ENCODE measurements at places on chromosomes 2 and 18. TPM values are rescaled to one million over a fixed set of nuclear protein-coding genes. Genes with fewer than 3 reads are reported as not detected.

Gene CYP1B1
- 1.3 TPM for polyA plus RNA-seq

DNA sequence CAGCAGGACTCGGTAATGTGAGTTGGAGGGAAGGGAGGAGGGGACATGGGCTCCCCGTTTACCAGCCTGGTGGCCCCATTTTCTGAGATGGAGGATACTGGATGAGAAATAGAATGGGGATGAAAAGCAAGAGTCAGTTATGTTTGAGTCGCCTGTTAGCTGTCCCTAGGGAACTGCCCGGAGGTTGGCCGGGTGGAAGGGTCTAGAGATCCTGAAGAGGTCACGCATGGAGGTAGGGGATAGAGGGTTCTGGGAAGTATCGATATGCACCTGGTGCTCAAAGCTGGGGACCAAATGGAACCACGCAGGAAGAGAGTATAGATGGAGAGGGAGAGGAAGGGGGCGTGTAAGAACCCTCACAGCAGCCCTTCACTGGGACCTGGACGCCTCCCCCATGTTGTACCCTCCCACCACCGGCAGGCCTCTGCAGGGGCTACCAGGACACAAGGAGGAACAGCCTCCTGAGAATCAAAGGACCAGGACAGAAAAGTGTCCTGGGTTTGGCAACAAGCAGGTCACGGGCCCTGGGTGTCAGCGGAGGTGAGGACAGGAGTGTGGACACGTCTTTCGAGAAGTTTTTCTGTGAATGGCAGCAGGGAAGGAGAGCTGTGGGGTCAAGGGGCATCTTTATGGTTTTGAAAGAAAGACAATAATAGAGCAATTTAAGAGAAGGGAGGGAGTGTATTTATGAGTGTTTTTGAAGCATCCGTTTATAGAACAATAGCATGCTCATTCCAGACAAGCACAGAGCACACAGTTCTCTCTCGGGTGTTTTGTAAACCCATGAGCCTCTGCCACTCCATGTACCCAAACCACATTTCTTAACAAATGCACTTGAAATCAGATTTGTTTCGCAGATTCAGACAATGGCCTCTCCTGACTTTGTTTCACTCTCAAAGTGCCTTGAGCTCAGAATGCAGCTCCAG is 132.2 kb downstream of the SMAD7 start:
- DNase-seq = no peak

- no peak for DNase-seq
These were observed 240.9 kb downstream of the PRKCE start for GRCh38 chr2:45892425-45892745.

GRCh38 chr18:261398-262073 is 6.3 kb downstream of the THOC1 start:
- no peak for DNase-seq

- DNase-seq = no peak
These were observed 164.4 kb downstream of the BABAM2 start for GRCh38 chr2:28054916-28055315.

GRCh38 chr2:129585760-129586159 is 393.7 kb upstream of the RAB6C start:
- no peak for DNase-seq

GRCh38 chr2:156145469-156145868 is 187.1 kb downstream of the NR4A2 start:
- DNase-seq = no peak

GRCh38 chr2:201127570-201127969 is 11.6 kb downstream of the CFLAR start:
- peak; percentile 63 for DNase-seq

Data from brain (organoid and tissue), 16 donors.